ENCODE measurements at places on chromosomes 1 and 21.

- DNase-seq, result no peak
These were observed 2.7 kb upstream of the RCC1 start for GRCh38 chr1:28503117-28503516.

DNA sequence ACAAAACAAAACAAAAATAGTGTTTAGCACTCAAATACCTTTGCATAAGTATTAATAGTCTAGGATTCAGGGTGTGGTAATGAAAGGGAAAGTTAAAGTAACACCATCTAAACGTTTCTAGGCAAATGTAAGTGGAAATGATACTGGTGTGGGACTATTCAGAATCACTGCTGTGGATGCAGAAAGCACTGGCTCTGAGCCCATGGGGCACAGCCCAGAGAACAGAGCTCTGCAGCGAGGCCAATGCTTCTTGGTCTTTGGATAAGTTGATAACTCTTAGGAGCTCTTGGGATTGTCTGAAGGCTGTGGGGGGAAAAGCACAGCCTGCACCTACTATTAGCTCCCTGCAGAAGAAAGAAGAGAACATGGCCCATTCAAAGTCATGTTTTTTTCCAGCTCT is 21.4 kb upstream of the DNM3 start:
- DNase-seq, result no peak

DNA sequence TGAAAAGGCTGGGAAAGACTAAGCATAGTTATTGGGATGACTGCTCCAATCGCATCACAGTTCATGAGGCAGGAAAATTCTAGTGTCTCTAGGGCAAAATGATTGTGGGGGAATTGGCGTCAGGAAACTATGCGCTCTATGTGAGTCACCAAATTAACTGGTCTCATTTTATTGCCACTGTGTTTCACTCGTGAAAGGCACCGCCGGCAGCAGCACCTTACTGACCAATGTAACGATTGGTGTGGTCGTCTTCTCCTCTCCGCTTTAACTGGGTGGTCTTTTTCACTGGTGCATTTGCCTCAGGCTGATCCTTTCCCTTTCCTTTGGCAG is 83.5 kb downstream of the SPAG17 start:
- no peak for DNase-seq

DNA sequence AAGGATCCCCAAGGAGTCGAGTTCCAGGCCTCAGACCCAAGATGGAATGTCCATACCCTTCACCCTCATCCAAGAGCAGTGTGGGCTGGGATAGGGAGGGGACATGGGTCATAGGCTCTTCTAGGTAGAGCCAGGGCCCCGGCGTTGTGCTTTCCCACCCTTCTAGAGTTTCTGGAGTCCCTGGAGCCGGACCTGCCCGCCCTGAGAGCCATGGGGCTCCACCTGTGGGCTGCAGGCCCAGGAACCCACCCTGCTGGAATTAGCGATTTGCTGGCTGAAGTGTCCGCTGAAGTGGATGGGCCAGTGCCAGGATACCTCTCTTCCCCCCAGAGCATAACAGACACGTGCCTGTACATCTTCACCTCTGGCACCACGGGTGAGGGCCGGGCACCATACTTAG is 1.1 kb downstream of the SLC27A3 start:
- DNase-seq, result no peak

DNA sequence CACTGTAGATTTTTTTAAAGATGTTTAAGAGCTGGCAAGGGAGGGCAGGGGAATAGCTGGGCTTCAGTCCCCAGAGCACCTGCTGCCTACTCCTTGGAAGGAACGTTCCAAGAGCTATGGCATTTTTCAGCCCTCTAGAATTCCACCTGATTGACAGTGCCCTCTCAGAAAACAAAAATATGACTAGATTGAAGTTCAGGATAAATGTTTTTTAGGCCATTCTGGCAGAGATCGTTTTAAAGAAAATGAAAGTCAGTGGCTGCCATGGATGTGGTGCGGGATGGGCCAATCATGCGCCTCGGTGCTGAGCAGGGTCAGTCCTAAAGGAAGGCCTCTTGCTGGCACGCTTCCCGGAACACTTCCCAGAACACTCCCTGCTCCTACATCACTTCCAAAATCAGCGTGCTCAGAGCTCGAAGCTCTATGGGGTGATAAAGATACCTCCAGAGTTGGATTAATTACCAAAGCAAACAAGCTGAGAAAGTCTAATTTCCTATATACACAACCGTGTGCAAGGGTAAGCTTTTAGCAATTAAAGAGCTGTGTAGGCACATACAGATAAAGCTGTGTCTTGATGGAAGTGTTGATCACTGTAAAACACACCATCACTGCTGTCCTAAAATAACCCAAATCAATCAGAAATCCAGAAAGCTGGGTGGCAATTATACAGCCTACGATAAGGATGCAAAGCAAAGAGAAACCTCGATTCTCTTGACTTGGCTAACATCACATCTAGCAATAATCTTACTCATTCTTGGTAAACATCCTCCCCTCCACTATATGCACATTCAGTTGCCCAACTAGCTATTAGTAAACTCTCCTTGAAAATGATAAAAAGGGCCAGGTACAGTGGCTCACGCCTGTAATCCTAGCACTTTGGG is 34.6 kb downstream of the TGFBR3 start:
- DNase-seq, result no peak

DNA sequence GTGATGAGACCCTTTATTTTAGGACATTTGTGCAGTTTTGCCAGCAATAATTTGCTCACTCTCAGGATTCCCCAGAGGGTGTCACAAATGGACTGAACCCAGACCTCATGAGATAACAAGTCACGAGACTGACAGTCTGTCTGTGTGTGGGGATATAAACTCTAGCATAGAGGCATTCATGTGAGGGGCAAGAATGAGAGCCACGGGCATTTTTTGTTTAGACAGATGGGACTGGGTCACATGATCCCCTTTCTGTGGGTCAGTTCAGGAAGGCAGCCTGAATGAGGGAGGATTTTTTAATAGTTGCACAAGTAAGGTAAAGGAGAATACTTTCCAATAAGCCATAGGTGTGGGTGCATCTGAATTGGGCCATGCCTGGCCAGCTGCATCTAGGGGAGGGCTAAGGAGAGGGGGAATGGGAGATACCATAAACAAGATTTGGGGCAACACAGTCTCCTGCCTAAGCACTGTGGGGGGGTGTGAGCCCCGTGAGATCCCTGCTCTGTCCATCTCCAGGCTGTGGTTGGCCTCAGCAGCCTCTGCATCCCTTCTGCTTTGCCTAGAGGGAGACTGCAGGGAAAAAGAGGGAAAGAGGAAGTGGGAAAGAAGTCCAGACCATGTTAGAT is 66.6 kb downstream of the NAV1 start:
- no peak for DNase-seq

GRCh38 chr1:178518894-178519293 is 6.0 kb downstream of the TEX35 start:
- no peak for DNase-seq

- DNase-seq, result no peak
These were observed 15.2 kb upstream of the NBPF1 start for GRCh38 chr1:16628361-16629111.

- no peak for DNase-seq
These were observed 342.4 kb downstream of the VAV3 start for GRCh38 chr1:107622535-107622934.

DNA sequence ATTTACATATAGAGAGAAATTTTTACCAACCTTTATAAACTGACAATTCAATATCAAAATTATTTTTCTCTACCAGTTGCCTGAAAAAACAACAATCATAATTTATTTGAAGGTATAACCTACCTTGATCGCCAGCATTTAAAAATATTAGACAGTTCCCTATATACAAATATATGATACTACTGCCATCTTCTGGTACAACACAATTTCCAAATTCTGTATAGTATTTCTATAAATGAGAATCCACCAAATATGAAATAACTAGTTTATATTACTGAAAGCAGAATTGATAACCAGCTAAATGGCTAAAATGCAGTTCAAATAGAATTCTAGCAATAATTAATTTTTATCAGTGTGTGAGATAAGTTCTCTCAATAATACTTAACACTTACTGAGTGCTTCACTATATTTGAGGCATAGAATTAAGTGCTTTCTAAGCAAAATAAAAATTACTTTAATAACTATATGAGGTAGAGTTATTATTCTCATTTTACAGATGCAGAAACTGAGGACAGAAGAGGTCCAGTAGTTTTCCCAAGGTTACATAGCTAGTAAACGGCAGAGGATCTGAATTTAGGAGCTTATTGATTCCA is 75.6 kb downstream of the PIGK start:
- no peak for DNase-seq

DNA sequence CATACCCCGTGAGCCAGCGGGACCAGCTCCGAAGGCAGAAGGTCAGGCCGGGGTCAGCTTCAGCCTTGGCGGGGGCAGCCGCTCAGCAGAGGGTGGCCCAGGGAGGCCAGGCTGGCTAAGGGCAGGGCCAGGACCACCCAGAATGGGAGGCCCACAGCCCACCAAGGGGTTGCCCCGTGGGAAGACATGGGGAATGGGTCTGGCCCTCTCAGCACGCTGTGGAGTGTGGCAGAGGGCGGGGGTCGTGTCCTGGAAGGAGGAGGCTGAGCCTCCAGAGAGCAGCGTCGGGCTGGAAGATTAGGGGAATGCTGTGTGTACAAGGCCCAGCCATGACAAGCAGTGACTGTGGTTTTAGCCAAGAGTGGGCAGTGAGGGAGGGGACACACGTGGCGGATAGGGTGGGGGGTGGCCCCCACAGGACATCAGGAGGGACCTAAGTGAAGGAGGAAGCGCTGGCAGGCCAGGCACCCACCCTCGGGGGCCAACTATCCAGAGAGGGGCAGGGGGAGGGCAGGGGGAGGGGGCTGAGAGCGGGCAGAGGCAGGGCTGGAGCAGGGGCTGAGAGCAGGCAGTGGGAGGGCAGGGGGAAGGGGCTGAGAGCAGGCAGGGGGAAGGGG is 43.9 kb upstream of the POFUT2 start:
- DNase-seq, result no peak

DNA sequence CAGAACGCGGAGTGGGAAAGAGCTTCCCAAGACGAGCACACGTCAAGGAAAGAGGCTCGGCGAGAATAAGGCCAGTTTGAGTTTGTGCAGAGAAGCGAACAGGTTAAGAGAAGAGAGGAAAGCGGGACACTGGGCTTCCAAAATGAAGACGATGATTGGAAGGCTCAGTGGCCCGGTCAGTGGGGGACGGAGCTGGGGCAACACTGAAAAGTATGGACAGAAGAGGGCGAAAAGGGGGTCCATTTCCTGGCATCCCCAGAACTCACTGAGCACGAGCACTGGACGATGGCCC is 258 bp downstream of the CCT3 start:
- peak; percentile 15 for DNase-seq

DNA sequence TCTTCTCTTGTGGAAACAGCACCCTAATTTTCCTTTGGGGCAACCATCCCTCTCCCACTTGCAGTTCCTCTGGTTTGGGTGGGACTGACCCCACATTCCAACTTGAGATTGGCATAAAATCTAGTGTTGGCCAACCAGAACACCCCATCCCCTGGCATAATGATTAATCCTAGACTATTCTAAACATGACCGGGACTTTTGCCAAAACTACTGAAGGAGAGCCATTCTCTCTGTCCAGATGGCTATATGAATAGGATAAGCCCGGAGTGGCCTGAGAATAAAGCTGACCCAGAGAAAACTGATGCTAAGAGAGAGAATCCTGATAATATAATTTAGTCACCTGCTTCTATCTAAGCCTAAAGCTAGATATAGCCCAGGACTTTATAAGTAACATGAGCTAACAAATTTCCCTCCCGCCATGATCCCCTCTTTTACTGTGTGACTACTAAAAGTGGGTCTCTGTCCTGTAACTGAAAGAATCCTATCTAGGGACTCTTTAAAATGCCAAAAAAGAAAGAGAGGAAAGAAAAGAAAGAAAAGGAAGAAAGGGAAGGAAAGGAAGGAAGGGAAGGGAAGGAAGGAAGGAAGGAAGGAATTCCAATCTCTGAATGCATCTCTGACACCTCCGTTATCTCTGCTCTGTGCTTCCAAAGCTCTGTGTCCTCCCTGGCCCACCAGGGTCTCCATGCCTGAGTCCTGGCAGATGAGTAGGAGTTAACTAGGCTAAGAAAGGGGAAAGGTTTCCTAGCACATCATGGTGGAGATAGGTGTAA is 28.0 kb upstream of the NRDC start:
- DNase-seq, result no peak

DNA sequence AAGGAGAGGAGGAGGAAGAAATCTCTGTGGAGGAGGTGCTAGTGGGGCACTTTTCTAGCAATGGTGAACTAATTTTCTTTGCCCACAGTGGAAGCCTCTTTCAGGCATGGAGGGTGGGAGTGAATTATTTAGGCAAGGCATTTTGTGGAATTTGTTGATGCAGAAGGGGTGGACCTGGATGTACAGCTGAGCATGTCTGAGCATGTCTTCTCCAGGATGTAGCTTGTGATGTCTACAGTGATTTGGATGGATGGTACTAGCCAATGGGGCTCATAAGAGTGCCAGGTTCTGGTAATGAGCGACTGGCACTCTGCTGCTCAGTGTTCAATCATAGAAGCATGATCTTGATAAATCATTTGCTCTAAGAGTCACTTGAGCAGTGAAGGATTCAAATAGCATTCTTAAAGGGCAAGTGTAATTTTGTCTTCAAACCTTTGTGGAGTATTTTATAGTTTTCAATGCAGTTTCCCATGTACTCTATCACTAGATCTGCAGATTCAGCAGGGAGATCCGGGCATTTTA is 153.9 kb upstream of the LMO4 start:
- no peak for DNase-seq

DNA sequence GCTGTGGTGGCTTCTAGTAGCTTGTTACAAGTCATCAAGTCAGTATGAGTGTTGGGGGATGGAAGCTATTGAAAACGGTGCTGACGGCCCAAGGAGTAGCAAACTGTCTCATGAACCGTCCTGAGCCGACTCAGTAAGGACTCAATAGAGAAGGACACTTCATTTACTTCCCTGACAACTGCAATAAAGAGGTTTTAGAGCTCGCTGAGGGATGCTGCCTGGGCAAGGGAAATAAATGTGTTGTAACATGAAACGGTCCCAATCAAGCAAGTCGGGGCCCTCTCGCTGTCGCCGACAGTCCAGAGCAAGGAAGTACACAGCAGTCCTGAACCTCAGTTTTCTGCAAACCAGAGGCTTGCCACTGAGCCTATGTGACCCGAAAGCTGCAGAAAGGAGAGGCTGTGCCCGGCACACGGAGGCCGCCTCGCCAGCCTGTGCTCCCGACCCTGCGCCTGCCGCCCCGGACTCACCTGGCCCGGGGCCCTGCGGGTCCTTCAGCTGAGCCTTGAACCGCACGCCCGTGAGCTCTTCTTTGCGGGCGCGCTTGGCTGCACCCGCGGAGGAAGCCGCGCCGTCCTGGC is 423 bp downstream of the URB1 start:
- DNase-seq, result peak; percentile 2

GRCh38 chr1:205497351-205497750 is 7.1 kb upstream of the CDK18 start:
- no peak for DNase-seq

GRCh38 chr1:150976879-150977694 is 2.5 kb upstream of the CERS2 start:
- DNase-seq, result peak; percentile 37
